ENCODE measurements at places on chromosomes 7 and 10. TPM values are rescaled to one million over a fixed set of nuclear protein-coding genes. Genes with fewer than 3 reads are reported as not detected.
A peak's percentile ranks its signal among the peaks of the same experiment; 100 is the strongest.

- DNase-seq: no peak
These were observed 1053.9 kb downstream of the CNTNAP2 start for GRCh38 chr7:147170341-147171012.

- DNase-seq: no peak
These were observed 21.3 kb upstream of the ZMIZ2 start for GRCh38 chr7:44727158-44727936.

DNA sequence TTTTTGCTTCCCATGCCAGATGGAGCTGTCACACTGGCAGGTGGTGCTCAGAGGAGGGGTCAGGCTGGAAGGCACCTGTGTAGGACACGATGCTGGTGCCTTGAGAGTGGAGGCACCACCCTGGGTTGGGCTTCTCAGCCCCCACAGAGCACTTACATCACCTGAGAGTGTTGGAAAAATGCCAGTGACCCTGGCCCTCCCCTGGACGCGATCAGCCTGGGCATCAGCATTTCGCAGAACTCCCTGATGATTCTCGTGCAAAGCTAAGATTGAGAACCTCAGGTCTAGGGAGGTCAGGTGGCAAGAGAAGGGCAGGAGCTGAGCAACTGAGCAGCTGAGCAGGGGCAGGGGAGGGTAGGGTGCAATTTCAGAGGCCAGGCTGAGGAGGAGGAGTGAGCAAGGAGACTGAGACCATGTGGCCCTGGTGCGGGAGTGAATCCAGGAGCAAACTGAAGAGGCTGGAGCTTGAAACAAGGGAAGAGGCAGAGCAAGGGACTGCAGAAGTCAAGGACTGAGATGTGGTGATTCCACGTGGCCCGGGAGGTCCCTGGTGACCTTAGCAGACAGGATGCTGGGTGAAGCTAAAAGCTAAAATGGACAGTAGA is 24.7 kb upstream of the GRID1 start:
- no peak for DNase-seq

- no peak for DNase-seq
These were observed 78.6 kb downstream of the ARL5B start for GRCh38 chr10:18737841-18738240.

DNA sequence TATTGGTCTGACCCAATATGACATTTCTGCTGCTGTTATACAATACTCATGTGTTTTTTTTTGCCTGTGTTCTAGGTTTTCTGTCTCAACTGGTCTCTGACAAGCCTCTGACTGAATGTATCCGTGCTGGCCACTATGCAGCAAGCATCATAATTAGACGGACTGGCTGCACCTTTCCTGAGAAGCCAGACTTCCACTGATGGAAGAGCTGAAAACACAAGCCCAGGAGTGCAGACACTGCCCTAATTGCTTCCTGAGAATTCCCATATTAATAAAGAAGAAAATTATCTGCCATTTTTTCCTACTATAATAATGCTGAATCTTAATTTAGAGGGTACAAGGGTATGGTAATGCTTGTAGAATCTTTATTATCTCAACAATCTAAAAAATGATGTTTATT is 118.2 kb upstream of the KAT6B start:
- no peak for DNase-seq

DNA sequence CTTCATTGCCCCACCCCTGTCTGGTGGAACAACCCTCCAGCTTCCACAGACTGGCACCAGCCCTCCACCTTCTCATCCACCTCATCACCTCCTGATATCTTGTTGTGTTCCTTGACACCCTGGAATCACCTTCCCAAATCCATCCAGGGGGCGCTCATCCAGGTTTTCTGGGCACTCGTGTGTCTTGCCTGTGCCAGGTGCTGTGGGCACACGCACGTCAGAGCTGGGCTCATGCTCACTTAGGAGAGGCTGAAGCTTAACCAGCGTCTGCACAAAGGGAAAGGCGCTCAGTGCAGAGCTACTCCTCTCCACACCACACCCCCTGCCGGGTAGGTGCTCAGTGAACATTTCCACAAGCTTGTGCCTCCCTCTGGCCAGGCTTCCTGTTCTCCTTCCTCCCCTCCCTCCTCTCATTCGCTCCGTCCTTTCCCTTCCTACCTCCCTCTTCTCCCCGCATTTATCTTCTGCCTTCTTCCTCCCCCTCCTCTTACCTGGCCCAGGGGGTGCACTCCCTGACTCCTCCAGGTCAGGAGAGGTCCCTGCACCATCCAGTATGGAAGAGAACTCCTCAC is 4.8 kb downstream of the ADCYAP1R1 start:
- no peak for DNase-seq

GRCh38 chr10:98956576-98957260 is 278.9 kb downstream of the HPSE2 start:
- DNase-seq: no peak

DNA sequence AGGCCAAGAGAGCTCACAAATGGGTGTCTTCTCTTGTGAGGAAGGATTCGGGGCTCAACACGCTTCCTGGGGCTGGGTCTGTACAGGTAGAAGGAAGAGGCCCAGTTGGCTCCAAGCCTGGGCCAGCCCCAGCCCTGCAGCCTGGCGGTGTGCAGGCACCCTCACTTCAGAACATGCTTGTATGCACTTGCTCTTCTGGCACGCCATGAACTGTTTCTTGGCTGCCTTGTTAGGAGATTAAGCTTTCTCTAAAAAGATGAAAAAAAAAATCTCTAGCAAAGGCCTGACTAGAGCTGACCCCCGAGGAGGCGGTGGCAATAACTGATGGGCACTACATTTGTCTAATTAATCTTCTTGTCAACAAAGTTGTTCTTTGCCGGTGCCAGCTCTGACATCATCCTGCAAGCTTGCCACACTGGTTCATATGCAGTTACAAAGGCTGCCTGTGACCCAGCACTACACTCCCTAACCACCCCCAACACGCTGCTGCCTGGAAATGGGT is 94.7 kb downstream of the WDR11 start:
- DNase-seq: no peak

GRCh38 chr10:47055386-47056246 is 144.4 kb downstream of the PTPN20 start:
- peak; percentile 81 for DNase-seq

DNA sequence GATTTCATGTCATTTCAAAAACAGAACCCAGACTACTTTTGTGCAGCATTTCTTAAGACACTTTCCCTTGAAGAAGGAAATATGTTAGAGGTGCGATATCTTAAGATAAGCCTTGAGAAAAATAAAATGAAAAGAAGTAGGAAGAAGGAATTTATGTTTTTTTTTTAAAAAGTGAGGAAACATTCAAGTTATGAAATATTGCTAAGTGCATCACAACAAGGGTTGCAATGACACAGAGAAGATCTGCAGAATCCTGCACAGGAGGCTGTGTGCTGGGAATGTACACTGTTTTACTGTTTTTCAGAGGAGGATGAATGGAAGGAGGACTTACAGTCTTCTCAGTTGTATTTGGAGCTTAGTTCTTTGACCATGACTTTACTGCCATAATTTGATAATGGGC is 79.8 kb upstream of the NME8 start:
- no peak for DNase-seq

Gene PON1
- total RNA-seq: not detected

DNA sequence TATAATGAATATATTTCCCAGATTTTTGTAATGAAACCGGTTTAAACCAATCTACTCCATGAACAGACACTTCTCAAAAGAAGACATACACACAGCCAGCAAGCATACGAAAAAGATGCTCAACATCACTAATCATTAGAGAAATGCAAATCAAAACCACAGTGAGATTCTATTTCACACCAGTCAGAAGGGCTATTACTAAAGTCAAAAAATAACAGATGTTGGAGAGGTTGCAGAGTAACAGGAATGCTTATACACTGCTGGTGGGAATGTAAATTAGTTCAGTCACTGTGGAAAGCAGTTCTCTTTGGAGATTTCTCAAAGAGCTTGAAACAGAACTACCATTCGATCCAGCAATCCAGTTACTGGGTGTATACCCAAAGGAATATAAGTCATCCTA is 240.7 kb downstream of the TSPAN12 start:
- DNase-seq: no peak

Gene OPN1SW
- total RNA-seq: not detected

DNA sequence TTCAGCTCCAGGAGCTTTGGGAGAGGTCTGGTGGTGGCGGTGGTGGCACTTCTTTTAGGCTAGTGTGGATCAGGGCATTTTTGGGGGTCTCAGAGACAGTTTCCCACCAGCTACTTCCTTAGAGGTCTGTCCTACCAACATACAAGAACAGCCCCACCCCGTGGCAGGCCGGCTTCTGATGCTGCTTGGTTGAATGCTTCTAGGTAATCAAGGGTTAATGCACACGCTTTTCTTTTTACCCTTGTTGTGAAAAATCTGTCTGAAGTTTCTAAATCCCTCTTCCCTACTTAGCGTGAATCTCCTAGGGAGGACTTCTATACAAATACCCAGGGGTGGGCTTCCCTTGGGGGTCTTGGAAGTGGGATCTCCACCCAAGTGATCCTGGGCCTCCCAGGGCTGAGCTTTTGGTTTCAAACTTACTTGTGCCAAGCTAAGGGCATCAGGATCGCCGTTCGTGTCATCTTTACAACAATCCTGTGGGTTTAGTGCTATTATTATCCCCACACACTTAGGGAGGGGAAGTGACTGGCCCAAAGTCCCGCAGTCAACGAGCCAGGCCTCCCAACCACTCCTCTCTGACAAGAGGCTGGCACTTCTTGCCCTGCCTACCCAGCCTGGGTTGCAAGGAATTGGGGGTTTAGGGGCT is 1.7 kb downstream of the SH2B2 start:
- no peak for DNase-seq

DNA sequence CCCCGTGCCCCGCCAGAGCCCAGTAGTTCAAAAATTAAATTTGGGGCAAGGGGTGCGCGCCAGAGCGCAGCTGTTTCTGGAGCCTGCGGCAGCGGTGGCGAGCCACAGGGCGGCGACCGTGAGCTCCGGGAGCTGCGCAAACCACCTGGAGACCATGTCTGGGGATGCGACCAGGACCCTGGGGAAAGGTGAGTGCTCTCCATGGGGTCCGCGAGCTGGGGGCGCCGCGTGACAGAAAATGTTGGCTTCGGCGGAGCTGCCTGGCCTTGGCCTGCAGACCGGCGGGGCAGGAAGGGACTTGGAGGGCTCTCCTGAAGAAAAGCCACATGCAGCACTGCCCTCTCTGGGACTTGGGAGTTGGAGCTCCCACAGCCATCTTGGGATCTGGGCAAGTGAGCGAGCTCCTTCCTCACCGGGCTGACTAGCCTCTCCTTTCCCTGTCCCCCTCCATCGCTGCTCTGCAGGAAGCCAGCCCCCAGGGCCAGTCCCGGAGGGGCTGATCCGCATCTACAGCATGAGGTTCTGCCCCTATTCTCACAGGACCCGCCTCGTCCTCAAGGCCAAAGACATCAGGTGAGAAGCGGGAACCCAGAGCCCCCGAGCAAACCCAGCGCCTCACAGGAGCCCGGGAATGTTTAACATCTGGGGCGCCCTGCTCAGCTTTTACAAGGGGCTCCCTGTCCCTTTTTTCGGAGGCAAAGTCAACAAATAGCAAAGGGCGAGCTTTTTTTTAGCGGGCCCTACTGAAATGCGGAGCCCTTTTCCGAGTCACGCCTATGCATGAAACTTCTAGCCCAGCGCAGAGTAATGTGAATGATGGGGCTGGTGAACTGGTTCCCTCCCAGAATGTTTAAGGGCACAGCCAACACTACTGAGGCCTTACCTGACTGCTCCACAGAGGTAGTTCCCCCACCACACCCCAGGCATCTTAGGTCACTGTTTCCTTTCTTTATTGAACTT is 6.1 kb downstream of the GSTO2 start:
- no peak for DNase-seq

GRCh38 chr10:62393237-62393636 is 19.1 kb downstream of the ZNF365 start:
- DNase-seq: no peak

DNA sequence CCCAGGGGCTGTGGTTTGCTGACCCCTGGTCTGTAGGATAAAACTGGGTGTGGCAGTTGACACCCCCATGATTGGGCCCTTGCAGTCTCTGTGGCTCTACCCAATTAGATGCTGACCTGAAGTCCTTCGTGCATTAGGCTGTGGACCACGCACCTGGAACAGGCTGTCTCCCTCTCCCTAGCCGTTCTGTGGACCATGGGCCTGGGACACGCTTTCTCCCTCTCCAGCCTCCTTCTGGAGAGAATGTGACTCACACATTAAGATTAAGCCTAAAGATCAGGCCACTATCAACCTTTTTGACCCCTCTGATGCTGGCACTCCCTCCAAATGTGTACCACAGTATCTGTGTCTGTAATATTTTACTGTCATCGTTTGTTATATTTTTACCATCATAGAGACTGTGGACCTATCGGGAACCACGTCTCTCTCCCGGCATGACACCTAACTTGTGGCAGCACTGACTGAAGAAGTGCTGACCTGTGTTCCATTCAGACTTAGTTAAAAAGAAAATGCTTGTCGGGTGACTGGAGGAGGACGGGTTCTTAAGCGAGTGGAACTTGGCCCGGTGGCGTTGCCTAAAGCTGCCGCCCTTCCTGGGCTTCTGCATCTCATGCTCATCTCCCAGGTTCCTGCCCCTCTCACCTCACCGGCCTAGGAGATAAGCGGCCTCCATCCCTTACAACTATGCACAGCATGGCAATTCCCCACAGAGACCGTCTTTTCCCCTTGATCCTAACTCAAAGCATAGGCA is 92.8 kb downstream of the WDR37 start:
- peak; percentile 47 for DNase-seq

GRCh38 chr10:42979181-42979580 is 97.7 kb upstream of the RET start:
- DNase-seq: peak; percentile 67

DNA sequence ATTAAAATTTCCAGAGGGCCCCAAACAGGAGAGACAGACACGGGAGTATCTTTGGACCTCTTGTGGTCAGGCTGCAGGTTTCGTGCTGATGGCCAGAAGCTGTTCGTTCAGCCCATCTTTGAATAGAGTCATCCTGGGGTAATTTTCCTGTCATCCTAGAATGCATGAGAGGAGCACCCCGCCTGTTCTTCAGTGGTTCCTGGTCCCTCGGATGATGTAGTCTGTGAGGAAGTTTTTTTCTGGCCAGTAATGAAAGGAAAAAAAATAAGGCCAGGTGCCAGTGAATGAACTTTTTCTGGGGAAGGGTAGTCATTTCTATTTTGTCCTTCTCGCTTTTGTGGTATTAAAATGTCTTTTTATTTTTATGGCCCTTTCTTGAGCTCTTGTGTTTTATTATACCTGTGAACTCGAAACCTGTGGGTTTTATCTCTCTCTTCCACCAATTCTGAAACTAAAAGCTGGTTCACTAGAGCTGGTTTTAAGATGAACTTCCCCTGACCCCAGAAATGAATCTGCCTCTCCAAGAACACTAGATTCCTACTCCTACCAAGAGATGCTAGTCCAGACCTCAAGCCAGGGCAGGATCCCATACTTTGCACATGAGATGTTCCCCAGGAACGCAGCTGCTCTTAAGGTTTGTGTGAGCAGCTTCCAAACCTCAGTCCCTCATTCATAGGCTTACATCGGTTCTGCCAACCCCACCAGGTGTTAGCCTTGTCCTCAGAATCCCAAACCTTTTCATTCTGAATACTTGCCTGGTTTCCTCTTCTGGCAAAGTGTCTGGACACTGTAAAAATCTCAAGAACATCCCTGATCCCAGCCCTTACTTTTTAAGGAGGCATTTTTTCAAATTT is 15.4 kb upstream of the MEST start:
- DNase-seq: no peak

- DNase-seq: no peak
These were observed 121.5 kb upstream of the PRR15 start for GRCh38 chr7:29442146-29442545.

Gene PLXDC2
- 51.3 TPM for total RNA-seq

- DNase-seq: no peak
These were observed 32.9 kb upstream of the UTF1 start for GRCh38 chr10:133196936-133197758.

Gene ADAM8
- total RNA-seq: 11.0 TPM

- DNase-seq: no peak
These were observed 11.9 kb upstream of the TEX36 start for GRCh38 chr10:125694883-125695282.

- DNase-seq: no peak
These were observed 52.7 kb downstream of the RBM17 start for GRCh38 chr10:6141296-6142151.

All from vagina (tissue), 2 donors.